8988T (cell line): ENCODE measurements at places on chromosomes 13 and 19.

DNA sequence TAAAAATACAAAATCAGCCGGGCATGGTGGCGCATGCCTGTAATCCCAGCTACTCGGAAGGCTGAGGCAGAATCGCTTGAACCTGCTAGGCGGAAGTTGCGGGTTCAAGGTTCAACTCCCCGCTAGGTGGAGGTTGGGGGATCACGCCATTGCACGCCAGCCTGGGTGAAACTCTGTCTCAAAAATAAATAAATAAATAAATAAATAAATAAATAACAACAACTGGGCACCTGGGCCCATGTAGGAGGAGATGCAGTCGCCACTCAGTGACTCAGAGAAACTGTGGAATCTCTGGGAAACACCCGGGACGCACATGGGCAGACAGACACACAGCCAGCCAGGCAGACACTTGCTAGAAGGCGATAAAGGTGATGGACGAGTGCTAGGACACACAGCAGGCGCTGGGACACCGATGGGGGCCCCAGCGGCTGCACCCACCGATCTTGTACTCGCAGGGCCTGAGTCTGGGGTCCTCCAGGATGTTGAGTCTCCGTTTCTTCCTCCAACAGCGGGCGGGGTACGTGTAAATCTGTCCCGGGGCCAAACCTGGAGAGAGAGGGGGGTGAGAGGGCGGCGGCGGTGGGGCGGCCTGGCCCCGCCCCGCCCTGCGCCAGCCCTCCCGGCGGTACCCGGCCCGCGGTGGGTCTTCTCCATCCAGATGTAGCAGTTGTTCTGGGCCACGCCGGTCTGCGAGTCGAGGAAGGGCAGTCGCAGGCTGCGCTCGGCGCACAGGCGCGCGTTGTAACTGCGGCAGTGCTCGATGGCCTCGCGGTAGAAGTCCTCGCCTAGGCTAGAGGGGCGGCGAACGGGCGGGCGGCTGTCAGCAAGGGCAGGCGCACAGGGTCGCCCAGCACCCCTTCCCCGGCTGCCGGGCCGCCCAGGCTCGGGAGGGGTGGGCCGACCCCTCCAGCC lies 1.8 kb downstream of the DPF1 start:
- no peak for DNase-seq

GRCh38 chr19:37572203-37572602 lies 22.4 kb downstream of the ZNF571 start:
- DNase-seq: no peak

- DNase-seq: peak; percentile 58
Measured at GRCh38 chr13:29362849-29363604, 232.5 kb downstream of the SLC7A1 start.

- no peak for DNase-seq
Measured at GRCh38 chr13:24861617-24862362, 97.8 kb downstream of the RNF17 start.

- DNase-seq: no peak
Measured at GRCh38 chr13:100280681-100281080, 191.8 kb downstream of the PCCA start.

GRCh38 chr19:55141696-55142095 lies 7.3 kb downstream of the TNNT1 start:
- DNase-seq: no peak

GRCh38 chr19:31444931-31445330 lies 95.7 kb upstream of the TSHZ3 start:
- no peak for DNase-seq

- no peak for DNase-seq
Measured at GRCh38 chr19:9078651-9079050, 8.2 kb upstream of the OR1M1 start.

DNA sequence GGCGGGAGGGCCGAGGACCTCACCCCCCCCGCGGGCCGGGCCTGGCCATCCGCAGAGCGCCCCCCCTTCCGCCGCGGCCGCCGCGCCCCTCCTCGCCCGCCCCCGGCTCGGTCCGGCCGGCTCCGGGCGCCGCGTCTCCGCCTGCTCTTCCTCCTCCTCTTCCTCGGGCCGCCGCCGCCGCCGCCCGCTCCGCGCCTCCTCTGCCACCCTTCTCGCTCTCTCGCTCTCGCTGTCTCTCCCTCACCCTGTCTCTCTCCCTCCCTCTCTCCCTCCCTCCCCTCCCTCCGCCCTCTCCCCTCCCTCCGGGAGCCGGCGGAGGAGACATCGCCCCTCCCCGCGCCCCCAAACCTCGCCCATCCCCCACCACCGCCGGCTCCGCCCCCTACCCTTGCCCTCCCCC lies at the start of gene SHANK1:
Gene SHANK1 (minus strand): TSS at position 237 of the 400 bp plus-strand sequence. CDS start 2,883 bp downstream, outside the sequence.
- no peak for DNase-seq

- DNase-seq: no peak
Measured at GRCh38 chr13:79225487-79226232, 180.4 kb downstream of the RBM26 start.

- DNase-seq: no peak
Measured at GRCh38 chr19:5392486-5392885, 51.9 kb upstream of the PTPRS start.

DNA sequence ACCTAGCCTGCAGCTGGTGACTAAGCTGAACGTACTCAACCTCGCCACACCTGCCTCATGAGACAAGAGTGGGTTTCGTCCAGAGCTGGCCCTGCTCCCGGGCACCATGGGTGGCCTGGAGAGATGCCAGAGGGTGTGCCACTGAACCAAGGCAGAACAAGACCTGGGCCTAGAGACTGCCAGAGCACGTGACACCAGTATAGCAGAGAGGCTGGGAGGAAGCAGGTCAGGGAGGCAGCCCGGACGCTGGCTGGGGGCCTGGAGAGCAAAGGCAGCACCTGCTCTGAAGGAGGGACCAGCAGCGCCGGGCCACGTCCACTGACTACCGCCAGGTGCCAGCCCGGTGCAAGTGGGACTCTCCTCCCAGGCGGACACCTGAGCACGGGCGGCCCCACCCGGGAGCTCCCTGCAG lies 7.3 kb upstream of the C13orf46 start:
- no peak for DNase-seq

DNA sequence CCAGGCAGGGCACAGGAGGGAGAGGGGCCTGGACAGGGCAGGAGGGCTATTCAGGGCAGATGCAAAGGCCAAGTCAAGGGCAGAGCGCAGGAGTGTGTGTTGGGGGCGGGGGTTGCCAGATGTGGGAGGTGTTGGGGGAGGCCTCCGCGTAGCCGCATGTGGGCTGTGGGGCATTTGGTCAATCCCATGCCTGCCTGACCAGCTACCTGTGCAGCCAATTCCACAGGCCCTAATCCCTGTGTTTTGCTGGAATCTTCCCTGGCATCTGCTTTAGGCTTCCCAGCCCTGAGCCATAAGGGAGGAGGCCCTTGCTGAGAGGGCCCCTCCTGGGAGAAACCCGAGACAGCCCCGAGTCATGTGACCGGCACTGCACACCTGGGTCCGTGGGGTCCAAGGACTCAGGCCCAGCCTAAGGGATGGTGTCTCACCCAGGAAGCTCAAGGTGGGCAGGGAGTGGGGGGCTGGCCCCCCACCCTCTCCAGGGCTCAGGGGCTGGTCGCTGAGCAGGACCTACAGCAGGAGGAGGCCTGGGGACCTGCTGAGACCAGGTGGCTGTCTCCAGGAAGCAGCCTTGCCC lies 20.3 kb downstream of the RFX1 start:
- DNase-seq: peak; percentile 26

DNA sequence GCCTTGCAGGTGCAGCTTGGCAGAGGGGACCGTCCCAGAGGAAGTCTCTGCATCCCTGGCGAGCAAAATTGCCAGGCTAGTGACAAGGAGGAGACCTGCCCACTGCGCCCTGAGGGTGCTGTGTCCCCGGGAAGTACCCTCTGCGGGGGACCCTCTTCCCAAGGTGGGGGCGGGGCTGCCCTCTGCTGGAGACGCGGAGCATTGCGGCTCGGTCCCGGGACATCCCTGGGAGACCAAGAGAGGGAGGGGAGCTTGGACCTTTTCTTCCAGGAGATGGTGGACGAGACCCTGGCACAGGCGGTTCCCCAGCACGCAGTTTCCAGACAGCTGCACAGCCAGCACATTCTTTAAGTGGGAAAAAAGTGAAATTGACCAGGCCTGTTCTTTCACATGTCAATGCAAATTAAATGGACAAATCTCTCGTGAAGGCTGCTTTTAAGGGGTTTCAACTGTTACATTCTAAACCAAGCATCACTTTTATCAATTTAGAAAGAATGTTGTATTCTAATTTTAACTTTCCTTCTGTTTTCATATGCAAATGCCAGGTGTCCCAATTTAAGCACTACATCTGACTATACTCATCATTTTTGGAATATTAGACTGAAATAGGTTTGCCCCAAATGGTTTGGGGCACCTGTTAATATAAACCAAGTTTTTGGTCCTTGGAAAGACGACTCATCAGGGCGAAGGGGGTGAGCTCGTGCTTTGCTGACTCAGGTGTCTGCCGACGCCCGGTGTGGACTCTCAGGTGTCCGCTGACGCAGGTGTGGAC lies 60.7 kb downstream of the MCF2L start:
- peak; percentile 62 for DNase-seq

DNA sequence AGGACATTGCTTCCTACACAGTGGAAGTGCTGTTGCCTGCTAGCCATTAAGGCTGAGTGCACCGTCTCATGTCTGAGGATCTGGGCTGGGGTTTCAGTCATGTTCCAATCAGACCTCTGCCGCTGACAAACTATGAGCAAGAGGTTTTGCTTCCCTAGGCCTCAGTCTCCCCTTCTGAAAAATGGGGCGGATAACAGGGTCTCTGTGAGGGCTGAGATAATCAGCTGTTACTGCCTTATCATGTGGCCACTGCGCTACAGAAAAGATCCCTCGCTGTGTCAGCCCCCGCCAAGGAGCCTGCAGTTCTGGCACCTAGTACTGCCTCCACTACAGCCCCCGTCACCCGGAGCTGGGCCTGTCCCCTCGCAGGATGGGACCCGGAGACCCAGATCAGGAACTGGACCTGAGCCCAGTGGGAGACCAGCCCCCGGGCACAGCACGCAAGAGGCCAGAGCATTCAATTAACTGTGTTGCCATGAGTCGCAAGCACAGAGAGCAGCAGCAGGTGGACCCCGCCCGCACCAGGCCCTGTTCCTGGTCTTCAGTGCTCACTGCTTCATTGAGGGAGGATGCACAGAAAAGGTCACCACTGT lies 3.0 kb upstream of the PNKP start:
- no peak for DNase-seq

DNA sequence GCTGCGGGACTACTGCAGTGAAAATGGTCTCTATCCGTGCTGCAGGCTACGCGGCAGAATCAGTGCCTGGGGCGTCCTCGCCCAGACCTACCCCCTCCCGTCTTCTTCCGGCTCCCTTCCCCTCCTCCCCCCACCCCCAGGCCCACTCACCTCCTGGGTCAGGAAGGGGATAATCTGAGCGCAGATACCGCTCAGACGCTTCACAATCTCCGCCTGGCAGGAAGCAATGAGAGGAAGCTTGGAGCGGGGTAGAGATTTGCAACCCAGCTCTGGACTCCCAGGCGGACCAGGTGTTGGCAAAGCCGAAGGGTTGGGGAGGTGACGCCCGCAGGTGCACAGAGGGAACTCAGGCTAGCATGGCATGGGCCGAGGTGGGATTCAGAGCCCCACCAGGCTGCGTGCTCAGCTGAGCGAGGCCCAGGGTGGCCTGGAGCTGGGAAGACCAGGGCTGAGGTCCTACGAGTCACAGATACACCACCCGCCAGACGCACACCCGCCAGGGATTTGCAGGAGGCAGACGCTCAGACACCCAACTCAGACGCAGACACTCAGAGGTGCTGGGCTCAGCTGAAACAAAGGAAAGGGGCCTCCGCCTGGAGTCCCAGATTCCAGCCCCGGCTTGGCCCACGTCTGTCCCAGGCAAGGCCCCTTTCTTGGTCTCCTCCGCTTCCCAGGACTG lies 4.1 kb downstream of the TLE2 start:
- no peak for DNase-seq

GRCh38 chr19:32680986-32681385 lies 5.3 kb downstream of the RGS9BP start:
- DNase-seq: no peak

GRCh38 chr13:41502673-41503072 lies 45.3 kb downstream of the RGCC start:
- DNase-seq: no peak

DNA sequence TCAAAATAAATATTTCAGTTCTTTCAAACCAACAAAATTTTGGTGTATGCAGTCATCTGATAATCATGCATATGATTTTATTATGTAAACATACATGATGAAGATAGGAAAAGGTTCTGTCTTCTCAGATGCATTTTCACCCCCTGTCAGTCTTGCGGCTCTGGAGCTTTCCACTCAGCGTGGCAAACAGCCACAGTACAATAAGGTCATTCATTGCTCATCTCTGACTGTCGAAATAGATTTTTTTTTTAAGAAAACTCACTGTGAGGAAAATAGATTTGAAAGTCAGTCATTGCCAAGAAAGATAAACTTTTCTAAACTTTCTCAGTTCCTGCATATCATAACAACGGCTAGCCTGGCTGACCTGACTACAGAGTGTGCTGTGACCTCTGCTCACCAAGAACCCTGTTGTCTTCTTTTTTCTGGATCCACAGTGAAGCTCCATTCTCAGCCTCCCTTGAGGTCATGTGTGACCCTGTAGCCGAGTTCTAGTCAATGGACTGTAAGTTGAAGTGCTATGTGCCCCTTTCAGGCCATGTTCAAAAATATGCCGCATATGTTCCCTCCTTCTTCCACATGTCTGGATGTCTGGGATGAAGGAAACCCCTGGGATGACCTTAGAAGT lies 519.6 kb downstream of the KLF5 start:
- DNase-seq: no peak
